Fibroblast of skin of abdomen (primary cell): ENCODE measurements at places on chromosomes 2 and 18.

DNA sequence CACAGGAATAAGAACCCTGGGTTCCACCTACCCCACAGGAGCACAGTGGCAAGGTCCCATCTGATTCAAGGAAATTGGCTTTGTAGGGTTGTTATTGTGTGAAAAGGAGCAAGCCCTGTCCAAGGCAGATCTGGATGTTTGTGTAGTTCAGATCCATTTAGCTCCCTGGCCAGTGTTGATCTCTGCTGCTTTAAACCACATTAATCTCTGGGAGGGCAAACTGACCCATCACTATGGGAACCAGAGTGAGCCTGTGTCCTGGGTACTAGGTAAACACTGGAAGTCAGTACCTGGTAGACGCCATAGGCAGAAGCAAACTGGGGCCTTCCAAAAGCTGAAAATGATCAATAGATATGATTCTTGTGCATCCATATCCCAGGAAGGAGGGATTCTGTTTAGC, 271.5 kb upstream of the EPAS1 start:
- DNase-seq = no peak

- peak; percentile 85 for DNase-seq
These were observed 32.3 kb downstream of the SCTR start for GRCh38 chr2:119491776-119492525.

DNA sequence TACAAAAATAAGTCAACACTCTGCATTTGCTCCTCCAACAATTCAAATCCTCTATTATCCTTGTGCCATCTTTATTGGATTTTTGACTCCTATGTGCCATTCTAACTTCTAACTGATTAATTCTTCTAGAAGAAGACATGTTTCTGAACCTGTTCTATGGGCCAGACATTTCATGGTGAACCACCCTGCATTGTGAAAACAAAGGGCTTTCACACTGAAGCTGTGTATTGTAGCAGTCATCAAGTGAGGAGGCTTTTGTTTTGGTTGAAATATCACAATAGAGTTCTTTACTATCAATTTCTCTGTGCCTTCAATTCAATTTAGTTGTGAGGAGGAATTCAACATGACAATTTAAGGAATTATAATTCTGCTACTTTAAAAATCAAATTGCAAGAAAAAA, 357.9 kb downstream of the PLCL1 start:
- DNase-seq = no peak

DNA sequence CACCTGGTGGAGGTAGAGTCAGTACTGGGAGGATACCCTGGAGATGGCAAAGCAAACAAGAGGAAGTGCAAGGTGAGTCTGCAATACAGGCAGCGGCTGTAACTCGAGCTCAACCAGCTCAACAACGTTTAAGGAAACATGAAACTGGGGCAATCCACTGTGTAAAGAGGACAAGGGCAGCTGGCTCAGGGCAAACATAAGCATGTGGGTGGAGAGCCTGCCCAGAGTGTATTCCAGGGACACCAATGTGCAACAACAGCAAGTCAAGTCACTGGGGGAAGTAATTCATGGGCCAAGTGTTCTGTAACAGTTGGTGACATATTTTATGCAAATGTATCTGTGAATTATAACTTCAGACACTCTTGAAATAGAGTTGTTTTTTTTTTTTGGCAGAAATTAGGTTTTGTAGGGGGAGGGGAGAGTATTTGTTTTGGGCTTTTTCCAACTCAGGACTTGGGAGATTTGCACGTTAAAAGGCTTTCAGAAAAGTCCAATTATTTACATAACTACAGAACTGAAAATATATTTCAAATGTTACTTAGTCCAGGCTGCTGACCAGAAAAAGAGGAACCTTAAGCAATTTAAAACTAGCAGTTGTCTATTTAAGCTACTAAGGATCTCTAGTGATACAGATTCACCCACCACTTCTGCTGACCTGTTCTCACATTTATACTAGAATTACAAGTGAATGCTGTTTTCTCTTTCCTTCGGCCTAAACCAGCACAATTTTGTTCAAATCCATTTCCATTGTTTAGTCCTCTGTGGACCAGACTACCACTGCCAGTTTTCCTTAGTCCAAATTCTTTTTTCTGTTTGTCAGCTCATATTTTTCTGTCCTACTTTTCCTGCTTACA, 18.6 kb downstream of the NRXN1 start:
- DNase-seq = no peak

DNA sequence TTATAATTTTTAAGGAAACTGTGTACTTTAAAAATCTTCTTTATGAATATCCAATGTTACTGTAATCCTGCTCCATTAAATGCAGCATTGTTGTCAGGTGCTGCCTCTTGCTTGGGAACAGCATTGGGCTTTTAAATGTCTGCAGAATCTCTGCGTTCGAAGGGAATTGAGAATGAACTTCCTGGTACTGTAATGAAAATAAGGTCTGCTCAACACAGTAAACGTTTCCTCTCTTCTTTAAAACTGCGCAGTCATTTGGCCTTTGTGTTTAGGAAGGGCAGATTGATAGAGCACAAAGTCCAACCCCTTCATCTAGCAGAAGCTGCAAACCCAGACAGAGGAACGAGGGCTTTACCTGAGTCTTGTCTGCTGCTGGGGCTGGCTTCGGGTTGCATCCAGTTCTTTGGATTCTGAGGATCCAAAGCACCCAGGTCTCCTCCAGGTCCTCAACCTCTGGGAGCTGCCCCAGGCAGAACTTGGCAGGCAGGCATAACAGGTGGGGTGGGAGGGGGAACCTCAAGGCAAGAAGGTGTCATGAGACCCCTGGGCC, 104.5 kb downstream of the UGGT1 start:
- DNase-seq = no peak

DNA sequence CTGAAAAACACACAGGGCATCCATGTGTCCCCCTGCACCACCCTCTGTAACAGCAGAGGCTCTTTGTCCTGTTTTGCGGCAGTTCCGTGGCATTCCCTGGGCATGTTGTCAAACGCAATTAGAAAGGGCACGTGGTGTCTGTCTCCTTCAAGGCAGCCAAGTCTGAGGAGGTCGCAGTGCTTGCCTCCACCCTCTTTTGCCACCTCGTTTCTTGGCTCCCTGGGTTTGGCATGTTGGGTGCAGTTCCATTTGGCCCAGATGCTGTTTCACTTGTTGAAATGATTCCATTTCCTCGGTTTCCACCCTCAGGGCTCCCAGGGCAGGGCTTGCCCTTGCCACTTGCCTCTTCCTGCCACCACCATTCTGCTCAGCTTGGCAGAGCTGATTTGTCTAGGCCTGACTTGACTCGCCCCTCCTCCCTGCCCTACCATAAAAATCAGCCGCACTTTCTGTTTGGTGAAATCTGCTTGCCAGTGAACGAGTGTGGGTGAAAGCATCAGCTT, 12.4 kb downstream of the CCL20 start:
- no peak for DNase-seq

- DNase-seq = no peak
These were observed 815.2 kb downstream of the ERBB4 start for GRCh38 chr2:211723398-211723797.

DNA sequence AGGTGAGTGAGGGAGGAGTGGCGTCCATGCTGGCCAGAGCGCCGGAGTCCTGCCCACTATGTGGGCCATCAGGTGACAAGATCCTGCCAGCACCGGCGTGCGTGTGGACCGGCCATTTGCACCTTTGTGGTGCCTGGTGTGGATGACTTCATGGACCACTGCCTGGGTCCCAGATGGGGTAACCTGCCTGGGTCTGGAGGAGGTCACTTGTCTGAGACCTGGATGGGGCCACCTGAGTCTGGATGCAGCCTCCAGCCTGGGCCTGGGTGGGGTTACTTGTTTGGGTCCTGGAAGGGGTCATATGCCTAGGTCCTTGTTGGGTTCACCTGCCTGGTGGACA, 299.6 kb downstream of the NDUFA10 start:
- no peak for DNase-seq

- no peak for DNase-seq
These were observed 18.1 kb upstream of the DYNC1I2 start for GRCh38 chr2:171669121-171669520.

DNA sequence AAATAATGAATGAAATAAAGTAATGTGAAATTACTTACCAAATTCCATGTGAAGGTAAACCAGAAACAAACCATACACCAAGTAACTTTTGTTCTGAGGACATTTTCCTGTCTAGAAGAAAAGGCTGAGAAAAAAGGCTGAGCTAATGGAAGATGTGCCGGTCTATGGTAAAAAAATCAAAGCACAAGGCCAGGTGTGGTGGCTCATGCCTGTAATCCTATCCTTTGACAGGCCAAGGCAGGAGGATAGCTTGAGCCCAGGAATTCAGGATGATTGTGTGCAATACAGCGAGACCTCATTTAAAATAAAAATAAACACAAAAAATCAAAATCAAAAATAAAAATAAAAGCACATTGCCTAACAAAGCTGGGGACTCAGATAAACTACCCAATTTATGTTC, 6.7 kb downstream of the ORC4 start:
- no peak for DNase-seq

DNA sequence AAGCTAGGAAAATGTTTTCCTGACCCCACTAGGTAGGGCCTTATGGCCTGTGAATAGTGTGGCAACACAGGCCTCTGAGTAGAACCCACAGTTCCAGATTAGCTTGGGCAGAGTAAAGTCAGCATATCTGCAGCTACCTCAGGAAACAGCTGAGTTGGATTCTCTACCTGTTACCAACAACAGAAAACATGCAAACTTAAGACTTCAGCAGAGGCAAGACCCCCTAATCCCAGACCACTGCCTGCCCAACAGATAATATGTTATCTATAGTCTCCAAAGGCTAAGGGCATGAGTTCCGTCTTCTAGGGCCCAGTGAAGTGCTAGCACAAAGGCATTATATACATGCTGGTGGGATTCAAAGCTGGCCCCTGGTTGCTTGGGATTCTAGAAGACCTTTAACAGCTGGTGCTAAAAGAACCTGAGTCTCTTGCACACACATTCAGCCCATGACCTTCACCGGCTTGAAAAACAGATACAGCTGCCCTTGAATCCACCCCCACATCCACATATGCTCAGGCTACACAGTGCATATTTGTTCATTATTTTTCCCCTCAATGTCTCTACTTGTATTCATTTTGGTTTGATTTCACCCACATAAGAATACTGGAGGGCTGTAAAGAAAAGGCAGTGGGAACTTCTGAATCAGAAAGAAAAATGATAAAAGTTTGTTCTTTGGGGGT, 13.5 kb upstream of the UBXN4 start:
- no peak for DNase-seq

GRCh38 chr2:45014016-45014702, 4.9 kb upstream of the SIX2 start:
- peak; percentile 37 for DNase-seq

GRCh38 chr2:191539068-191539467, 138.9 kb upstream of the NABP1 start:
- peak; percentile 25 for DNase-seq

DNA sequence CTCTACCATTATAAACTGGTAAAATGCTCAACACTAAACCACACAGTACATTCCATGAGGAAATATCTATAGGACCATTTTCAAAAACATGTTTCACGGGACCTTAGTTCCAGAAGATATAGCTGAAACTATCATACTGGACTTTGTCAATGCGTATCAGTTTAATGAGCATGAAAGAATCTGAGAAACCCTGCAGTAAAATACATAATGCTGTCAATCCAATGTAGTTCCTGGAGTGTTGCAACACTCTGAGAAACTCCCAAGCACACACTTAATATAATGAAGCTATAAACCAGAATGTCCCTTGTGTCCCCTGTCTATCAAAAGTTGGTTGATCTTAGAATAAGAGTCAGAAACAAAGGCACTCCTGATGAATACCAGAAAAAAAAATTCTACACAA, 16.2 kb downstream of the IWS1 start:
- DNase-seq = no peak

GRCh38 chr2:170247882-170248393, 70.0 kb downstream of the MYO3B start:
- no peak for DNase-seq

GRCh38 chr2:64574871-64575270, 50.7 kb downstream of the AFTPH start:
- DNase-seq = no peak

DNA sequence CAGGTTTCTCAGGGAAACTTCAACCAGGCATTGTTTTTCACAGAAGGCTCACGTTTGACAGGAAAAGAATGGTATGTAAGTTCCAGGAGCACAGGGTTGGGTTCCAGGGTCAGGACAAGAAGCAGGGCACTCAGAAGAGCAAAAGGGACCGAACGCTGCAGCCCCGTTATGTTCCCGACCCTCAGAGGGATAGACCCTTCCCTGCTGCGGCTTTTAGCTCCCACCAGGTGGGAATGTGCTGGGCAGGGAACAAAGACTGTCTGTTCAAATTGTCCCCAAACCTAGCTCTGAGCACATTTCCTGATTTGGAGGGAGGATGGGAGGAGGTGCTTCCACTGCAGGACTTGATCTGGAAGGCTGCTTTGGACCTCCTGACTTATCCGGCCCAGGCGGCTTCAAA, 130.1 kb downstream of the RAB3GAP1 start:
- DNase-seq = no peak

DNA sequence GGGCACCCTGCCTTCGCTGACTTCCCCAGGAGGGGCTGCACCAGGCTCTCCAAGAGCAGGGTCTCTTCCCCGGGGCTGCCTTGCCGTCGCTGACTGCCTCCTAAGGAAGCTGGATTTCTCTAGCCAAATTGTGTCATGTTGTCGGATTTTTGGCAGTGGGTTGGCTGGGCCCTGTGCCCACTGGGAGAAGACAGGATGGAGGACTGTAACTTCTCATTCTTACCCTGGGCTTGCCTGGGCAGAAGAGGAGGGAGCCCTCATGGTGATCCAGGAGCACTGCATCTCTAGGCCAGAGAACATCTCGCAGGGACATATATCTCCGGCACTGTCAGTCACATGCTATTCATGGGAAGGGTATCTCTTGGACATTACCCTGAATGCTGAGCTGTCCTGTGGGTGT, 6.3 kb downstream of the MYO7B start:
- no peak for DNase-seq

- DNase-seq = peak; percentile 56
These were observed 15.9 kb downstream of the POLI start for GRCh38 chr18:54284981-54285785.

- no peak for DNase-seq
These were observed 53.7 kb downstream of the FAM168B start for GRCh38 chr2:131039535-131039907.

DNA sequence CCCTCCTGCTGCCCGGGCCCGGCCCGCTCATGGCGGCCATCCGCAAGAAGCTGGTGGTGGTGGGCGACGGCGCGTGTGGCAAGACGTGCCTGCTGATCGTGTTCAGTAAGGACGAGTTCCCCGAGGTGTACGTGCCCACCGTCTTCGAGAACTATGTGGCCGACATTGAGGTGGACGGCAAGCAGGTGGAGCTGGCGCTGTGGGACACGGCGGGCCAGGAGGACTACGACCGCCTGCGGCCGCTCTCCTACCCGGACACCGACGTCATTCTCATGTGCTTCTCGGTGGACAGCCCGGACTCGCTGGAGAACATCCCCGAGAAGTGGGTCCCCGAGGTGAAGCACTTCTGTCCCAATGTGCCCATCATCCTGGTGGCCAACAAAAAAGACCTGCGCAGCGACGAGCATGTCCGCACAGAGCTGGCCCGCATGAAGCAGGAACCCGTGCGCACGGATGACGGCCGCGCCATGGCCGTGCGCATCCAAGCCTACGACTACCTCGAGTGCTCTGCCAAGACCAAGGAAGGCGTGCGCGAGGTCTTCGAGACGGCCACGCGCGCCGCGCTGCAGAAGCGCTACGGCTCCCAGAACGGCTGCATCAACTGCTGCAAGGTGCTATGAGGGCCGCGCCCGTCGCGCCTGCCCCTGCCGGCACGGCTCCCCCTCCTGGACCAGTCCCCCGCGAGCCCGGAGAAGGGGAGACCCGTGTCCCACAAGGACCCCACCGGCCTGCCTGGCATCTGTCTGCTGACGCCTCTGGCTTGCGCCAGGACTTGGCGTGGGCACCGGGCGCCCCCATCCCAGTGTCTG, 767 bp downstream of the RHOB start:
- peak; percentile 45 for DNase-seq
